ENCODE measurements at places on chromosomes 5 and 9.

DNA sequence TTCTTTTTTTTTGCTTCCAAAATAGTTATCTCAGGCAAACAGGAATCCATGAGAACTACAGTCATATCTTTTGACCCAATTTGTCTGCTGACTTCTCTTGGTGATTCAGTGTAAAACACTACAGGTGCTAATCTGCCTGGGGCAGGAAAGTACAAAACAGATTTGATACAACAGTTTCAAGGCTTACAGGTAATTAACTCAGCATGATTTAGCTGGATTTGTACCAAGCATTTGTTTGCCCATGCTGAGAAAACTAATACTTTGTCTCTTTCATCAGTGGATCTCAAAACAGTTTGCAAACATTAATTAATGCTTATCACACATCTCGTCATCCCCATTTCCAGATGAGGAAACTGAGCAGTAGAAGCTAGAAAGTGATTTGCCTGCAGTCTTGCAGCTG is 312.5 kb upstream of the SEMA6A start:
- H3K27ac ChIP-seq: no peak overlapping the region
- 0 out of 2 replicates have a peak, but pooled peaks cover 3% of the 10 kb centered on the region for H3K4me1 ChIP-seq
- no peaks in the 10 kb centered on the region for H3K36me3 ChIP-seq
- DNase-seq: no peak

- H3K4me3 ChIP-seq: no peak overlapping the region
- no peaks in the 10 kb centered on the region for H3K36me3 ChIP-seq
Observed at GRCh38 chr5:40312205-40312604, 367.5 kb upstream of the PTGER4 start.

DNA sequence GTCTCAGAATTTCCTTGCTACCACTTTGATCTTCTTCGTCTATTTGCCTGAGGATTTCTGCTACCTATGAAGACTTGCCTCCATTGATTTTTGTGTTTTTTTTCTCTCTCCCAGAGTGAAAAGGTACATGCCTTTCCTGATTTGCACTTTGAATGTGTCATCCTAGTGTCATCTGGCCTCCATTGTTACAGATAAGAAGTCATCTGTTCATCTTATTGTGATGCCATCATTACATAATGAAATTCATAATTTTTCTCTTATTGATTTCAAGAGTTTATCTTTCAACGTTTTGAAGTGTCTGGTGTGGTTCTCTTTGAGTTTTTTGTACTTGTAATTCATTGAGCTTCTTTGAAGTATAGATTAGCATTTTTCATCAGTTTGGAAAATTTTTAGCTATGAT is 144.8 kb downstream of the SH3GL2 start:
- H3K4me1 ChIP-seq: no peaks in the 10 kb centered on the region
- no peak for DNase-seq
- H3K27ac ChIP-seq: no peak overlapping the region
- no peak overlapping the region for H3K4me3 ChIP-seq
- no peaks in the 10 kb centered on the region for H3K27me3 ChIP-seq

GRCh38 chr5:32713770-32714381 is 2.8 kb downstream of the NPR3 start:
- no peak overlapping the region for H3K27ac ChIP-seq
- DNase-seq: peak; percentile 90
- H3K36me3 ChIP-seq: no peaks in the 10 kb centered on the region
- H3K27me3 ChIP-seq: peaks cover 78% of the 10 kb centered on the region
- H3K4me1 ChIP-seq: peaks cover 26% of the 10 kb centered on the region
- H3K4me3 ChIP-seq: peak overlapping the region; percentile 71

DNA sequence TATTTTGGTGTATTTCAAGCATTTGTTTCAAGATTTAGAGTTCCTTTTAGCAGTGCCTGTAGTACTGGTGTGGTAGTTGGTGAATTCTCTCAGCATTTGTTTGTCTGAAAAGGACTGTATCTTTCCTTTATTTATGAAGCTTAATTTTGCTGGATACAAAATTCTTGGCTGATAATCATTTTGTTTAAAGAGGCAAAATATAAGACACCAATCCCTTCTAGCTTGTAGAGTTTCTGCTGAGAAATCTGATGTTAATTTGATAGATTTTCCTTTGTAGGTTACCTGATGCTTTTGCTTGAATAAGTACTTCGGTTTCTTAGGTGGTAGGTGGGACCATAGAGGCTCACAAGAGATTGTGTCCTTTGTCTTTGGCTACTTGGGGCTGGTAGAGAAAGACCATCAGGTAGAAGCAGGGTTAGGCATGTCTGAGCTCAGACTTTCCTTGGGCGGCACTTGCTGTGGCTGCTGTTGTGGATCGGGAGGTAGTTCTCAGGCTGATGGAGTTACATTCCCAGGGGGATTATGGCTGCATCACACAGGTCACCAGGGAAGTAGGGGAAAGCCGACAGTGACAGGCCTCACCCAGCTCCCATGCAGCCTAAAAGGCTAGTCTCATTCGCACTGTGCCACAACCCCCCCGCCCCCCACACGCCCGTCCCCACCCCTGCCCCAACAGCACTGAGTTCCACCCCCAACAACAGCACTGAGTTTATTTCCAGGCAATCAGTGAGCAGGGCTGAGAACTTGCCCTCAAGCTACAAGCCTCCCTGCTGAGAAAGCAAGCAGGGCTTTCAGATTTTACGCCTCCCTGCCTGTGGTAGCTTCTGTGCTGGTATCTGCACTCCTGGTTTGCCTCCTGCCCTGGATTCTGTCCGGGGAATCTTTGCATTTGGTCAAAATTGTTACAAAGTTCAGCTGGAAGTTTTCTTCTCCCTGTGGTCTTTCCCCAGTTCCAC is 127.1 kb upstream of the GLRA1 start:
- peak; percentile 57 for DNase-seq
- H3K4me3 ChIP-seq: no peak overlapping the region
- H3K27me3 ChIP-seq: no peaks in the 10 kb centered on the region
- H3K4me1 ChIP-seq: peaks cover 16% of the 10 kb centered on the region
- H3K27ac ChIP-seq: no peak overlapping the region

- H3K27ac ChIP-seq: no peak overlapping the region
- H3K27me3 ChIP-seq: no peaks in the 10 kb centered on the region
- H3K4me3 ChIP-seq: no peak overlapping the region
- H3K4me1 ChIP-seq: 0 out of 2 replicates have a peak, but pooled peaks cover 4% of the 10 kb centered on the region
- no peaks in the 10 kb centered on the region for H3K36me3 ChIP-seq
Observed at GRCh38 chr5:139862313-139862712, 66.7 kb downstream of the PSD2 start.

GRCh38 chr5:5199495-5199894 is 59.4 kb downstream of the ADAMTS16 start:
- peak; percentile 3 for DNase-seq
- H3K27me3 ChIP-seq: no peaks in the 10 kb centered on the region
- H3K4me3 ChIP-seq: no peak overlapping the region
- H3K4me1 ChIP-seq: peaks cover 15% of the 10 kb centered on the region
- H3K36me3 ChIP-seq: peaks cover 11% of the 10 kb centered on the region
- H3K27ac ChIP-seq: no peak overlapping the region

DNA sequence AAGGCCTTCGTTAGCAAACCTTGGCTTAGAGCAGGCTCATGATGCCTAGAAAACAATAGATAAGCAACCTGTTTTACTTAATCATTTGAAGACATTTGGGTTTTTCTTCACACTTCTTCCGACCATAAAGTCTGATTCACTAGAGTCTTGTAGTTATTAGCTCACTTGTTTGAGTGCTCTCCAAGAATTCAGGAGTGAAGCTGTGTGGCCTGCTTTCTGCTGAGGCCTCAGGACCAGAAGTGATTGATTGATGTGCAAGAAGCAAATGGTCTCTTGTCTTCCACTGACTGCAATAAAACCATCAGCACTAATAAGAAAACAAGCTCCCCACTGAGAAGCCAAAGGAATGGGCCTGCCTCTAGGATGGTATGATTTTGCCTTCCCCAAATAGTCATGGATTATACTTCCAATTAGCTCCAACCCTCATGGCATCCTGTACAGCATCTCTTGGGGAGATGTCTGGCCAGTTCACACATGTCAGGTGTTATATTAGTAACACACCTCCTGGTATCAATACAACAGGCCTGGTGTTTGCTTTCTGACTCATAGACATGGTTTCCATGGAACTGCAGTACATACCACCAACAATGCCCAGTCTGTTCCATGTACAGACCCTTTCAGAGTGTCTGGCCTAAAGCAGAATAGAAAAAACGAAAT is 317.6 kb downstream of the CWC27 start:
- H3K27me3 ChIP-seq: no peaks in the 10 kb centered on the region
- H3K27ac ChIP-seq: no peak overlapping the region
- H3K36me3 ChIP-seq: no peaks in the 10 kb centered on the region
- H3K4me1 ChIP-seq: no peaks in the 10 kb centered on the region
- H3K4me3 ChIP-seq: no peak overlapping the region

DNA sequence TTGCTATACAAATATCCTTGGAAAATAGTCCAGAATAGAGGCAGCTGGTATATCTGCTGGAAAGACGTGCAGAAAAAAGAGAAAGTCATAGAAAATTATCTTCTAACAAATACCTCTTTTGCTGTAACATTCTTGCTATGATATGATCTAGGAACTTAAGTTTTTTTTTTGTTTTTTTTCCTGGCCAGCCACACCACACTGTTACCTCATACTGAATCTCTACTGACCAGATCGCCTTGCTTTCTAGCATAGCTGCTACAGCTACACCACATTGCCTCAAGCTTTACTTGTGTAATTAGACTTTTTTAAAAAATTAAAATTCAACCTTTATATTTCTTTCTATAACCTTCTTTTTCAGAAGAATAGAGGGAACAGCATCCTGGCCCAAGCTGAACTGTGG is 142.2 kb upstream of the PRLR start:
- no peak overlapping the region for H3K27ac ChIP-seq
- no peaks in the 10 kb centered on the region for H3K36me3 ChIP-seq
- no peak overlapping the region for H3K4me3 ChIP-seq
- H3K4me1 ChIP-seq: no peaks in the 10 kb centered on the region
- DNase-seq: no peak

GRCh38 chr9:100014846-100015245 is 84.0 kb downstream of the ERP44 start:
- H3K4me3 ChIP-seq: no peak overlapping the region
- H3K36me3 ChIP-seq: no peaks in the 10 kb centered on the region
- H3K27ac ChIP-seq: no peak overlapping the region
- no peaks in the 10 kb centered on the region for H3K27me3 ChIP-seq

DNA sequence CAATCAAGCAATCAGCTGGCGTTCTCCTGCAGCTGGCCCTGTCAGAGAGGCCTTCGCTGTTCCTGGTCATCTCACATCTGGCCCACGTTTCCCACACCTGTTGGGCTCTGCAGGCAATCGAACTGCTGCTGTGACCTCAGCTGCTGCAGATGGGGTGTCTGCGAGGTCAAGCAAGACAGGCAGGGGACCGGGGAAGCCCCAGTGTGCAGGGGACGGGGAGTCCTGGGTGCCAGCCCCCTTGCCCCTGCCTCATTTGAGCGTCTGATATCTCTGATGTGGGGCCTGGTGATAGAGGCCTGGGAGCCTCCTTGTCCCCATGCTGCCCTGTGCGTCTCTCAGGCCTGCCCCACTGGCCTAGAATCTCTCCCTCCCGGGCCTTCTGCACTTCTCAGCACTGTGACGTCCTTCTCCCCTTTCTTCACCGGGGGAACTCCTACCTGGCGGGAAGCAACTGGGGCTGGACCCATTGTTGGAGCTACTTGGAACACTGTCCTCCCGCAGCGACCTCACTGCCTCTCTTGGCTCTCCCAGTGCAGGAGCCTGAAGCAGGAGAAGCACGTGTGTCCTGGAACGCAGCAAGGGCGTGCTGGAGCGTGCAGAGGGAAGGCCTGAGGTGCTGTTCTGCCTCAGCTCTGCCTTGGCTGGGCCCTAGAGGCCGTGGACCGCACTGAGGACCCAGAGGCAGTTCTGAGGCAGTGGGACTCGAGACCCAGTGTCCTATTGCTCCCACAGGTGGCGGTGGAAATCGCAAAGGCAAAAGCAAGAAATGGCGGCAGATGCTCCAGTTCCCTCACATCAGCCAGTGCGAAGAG is 3.9 kb downstream of the GRK6 start:
- H3K36me3 ChIP-seq: peaks cover under 1% of the 10 kb centered on the region
- H3K4me1 ChIP-seq: peaks cover 17% of the 10 kb centered on the region
- H3K27me3 ChIP-seq: no peaks in the 10 kb centered on the region
- no peak overlapping the region for H3K4me3 ChIP-seq
- no peak overlapping the region for H3K27ac ChIP-seq

GRCh38 chr9:129750013-129750638 is 2.7 kb downstream of the PTGES start:
- no peaks in the 10 kb centered on the region for H3K27me3 ChIP-seq
- H3K36me3 ChIP-seq: no peaks in the 10 kb centered on the region
- DNase-seq: no peak
- H3K4me3 ChIP-seq: no peak overlapping the region

DNA sequence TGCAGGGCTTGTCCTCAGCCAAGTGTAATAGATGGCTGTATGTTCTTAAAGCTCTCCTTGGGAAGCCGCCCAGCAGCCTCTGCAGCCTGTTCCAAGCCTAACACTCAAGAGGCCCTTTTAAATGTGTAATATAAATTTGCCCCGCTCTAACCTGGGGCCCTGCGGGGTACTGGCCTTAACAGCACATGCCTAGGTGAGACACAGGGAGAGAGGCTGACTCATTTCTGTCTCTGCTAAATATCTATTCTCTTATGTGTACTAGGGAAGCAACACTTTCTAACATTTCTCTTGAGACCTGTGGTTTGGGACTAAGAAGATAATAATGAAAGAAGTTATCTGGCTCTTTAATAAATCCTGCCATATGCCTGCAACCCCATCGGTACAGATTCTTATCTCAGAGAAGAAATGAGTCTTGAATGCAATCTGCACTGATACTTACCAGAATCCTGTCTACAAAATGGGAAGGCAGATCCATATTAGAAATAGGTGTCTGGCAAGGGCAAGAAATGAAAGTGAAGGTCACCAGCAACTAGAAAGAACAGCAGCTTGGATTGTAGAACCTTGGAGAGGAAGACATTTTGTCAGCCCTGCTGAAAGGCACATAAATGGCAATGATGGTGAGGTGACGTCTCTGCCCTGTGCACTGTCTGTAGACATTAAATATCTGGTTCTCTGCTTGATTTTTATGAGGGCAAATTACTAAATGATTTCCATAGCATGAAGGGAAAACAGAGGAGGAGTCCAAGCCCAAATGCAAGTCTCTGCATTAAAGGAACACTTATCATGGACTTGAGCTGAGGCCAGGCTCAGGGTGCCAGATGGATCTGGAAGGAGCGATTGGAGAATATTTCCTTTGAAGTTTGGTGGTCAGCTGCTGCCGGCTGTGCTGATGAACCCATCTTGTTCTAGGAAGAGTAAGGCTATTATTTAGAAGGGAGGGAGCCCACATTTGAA is 14.5 kb upstream of the TGFBI start:
- H3K27me3 ChIP-seq: no peaks in the 10 kb centered on the region
- H3K4me3 ChIP-seq: no peak overlapping the region
- DNase-seq: no peak
- H3K27ac ChIP-seq: no peak overlapping the region
